Adrenal gland (tissue), 19 donors: ENCODE measurements at places on chromosomes 5 and 9. TPM values are rescaled to one million over a fixed set of nuclear protein-coding genes. Genes with fewer than 3 reads are reported as not detected.

Gene HEXB
- total RNA-seq: 128 TPM

Gene IQGAP2
- total RNA-seq: 34.9 TPM

Gene PLPP7
- 16.1 TPM for total RNA-seq

Gene ACSL6
- 9.5 TPM for total RNA-seq

Gene OR1J2
- not detected for total RNA-seq

Gene PCDHGA4
- total RNA-seq: 2.6 TPM

Gene RAB3C
- 9.1 TPM for total RNA-seq

Gene CCDC152
- 0.42 TPM for total RNA-seq

Gene SLC28A3
- total RNA-seq: not detected

Gene CDH12
- total RNA-seq: 5.6 TPM
